Muscle of leg (tissue), 16 donors: ENCODE measurements at places on chromosomes 1 and 21. TPM values are rescaled to one million over a fixed set of nuclear protein-coding genes. Genes with fewer than 3 reads are reported as not detected.

Gene NECTIN4
- 0.04 TPM for total RNA-seq

Gene UBE2U
- not detected for total RNA-seq

Gene CFHR3
- 1.2 TPM for total RNA-seq

Gene S100A2
- total RNA-seq: 3.4 TPM
